ENCODE measurements at places on chromosomes 3 and 15.

DNA sequence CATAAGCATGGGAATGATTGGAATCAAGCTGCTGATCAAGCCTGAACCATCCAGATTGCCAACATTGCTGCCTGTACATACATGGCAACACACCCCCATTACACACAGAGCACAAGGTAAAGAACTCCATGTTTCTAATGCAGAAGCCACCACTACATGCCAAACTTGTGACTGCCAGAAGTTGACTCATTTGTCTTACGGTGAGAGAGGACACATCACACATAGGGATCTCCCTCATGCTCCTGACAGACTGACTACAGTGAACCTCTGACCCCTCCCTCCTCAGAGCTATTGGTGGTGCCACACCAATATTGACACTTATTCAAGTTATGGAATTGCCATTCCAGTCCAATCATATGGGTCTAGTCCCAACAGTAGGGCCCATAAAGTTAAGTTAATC lies 42.3 kb downstream of the EFHB start:
- H3K4me3 ChIP-seq, result no peak overlapping the region
- no peaks in the 10 kb centered on the region for H3K36me3 ChIP-seq
- no peaks in the 10 kb centered on the region for H3K4me1 ChIP-seq
- DNase-seq, result no peak
- no peak overlapping the region for H3K27ac ChIP-seq

DNA sequence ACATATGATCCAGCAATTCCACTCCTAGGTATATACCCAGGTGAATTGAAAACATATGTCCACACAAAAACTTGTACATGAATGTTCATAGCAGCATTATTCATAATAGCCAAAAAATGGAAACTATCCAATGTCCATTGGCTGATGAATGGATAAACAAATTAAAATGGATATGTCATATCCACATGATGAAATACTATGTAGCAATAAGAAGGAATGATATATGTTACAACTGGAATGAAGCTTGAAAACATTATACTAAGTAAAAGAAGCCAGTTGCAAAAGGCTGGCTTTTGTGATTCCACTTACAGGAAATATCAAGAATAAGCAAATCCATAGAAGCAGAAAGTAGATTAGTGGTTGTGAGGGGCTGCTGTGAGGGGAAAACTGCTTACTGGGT lies 33.7 kb downstream of the BNC1 start:
- H3K27ac ChIP-seq, result no peak overlapping the region
- H3K27me3 ChIP-seq, result peaks cover 30% of the 10 kb centered on the region
- H3K36me3 ChIP-seq, result no peaks in the 10 kb centered on the region
- H3K4me1 ChIP-seq, result no peaks in the 10 kb centered on the region
- DNase-seq, result no peak
- H3K4me3 ChIP-seq, result no peak overlapping the region

GRCh38 chr3:56867671-56868070 lies 65.9 kb upstream of the ARHGEF3 start:
- no peak for DNase-seq
- H3K4me1 ChIP-seq, result peaks cover 13% of the 10 kb centered on the region
- H3K27ac ChIP-seq, result no peak overlapping the region
- H3K36me3 ChIP-seq, result no peaks in the 10 kb centered on the region
- no peak overlapping the region for H3K4me3 ChIP-seq
- no peaks in the 10 kb centered on the region for H3K27me3 ChIP-seq

DNA sequence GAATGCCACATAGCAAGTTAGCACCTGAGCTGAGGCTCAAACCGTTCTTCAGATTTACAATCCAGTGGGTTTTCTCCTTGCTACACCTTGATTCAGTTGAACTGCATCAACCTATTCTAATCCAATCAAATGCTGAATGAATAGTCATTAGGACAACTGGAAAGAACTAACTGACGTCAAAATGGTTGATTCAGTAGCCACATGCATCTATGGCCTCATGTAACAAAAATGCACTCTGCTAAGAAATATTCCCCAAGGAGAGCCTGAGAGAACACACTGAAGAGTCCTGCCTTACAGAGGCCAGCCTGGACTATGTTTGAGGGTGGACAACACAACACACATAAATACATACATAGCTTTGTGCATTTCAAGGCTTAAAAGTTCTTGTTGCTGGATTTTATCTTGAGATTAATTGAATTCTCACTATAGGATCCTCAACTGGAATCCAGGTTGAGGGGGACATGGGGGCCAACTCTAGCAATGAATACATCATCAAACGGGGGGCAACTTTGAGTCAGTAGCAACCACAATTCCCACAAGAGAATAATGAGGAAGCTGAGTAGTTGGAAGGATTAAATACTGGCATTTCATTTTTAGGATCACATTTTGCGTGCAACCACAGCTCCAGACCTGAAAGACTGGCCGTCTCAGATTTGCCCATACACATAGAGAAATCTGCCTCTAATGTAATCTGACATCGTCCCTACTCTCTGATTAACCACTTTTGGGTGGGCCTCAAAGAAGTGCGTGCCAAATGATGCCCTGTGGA lies 280.2 kb upstream of the ICE2 start:
- no peaks in the 10 kb centered on the region for H3K27me3 ChIP-seq
- H3K4me3 ChIP-seq, result no peak overlapping the region
- H3K4me1 ChIP-seq, result peaks cover 14% of the 10 kb centered on the region
- H3K27ac ChIP-seq, result no peak overlapping the region

- no peak overlapping the region for H3K4me3 ChIP-seq
- no peaks in the 10 kb centered on the region for H3K27me3 ChIP-seq
- H3K27ac ChIP-seq, result no peak overlapping the region
- H3K36me3 ChIP-seq, result no peaks in the 10 kb centered on the region
Observed at GRCh38 chr3:120174811-120175539, 80.7 kb upstream of the GSK3B start.

- no peak overlapping the region for H3K4me3 ChIP-seq
- no peaks in the 10 kb centered on the region for H3K27me3 ChIP-seq
- H3K36me3 ChIP-seq, result peaks cover 13% of the 10 kb centered on the region
- H3K27ac ChIP-seq, result peak overlapping the region; percentile 50
- peaks cover 41% of the 10 kb centered on the region for H3K4me1 ChIP-seq
Observed at GRCh38 chr15:68787609-68788263, 33.0 kb downstream of the ANP32A start.

DNA sequence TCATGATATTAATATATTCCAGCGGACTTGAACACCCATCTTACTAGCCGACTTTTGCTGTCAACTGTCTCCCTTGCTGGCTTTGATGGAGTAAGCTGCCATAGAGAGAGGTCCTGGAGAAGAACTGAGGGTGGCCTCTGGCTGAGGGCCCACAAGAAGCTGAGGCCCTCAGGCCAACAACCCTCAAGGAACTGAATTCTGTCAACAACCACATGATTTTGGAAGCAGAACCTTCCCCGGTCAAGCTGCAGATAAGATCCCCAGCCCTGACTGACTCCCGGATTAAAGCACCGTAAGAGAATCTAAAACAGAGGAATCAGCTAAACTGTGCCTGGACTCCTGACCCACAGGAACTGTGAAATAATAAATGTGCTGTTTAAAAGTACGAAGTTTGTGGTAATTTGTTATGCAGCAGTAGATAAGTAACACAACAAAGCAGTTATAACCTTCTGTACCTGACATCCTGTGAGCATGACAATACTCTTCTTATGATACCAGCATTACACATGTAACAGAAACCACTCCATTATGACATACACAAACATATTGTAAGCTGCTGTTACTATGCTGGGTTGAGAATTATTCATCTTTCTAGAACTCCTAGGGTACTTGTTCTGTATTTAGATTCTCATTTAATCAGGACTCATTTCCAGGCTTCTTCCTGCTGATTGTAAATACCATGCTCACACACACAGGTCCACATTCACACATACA lies 66.2 kb downstream of the HES1 start:
- peak overlapping the region; percentile 9 for H3K27ac ChIP-seq
- H3K4me3 ChIP-seq, result peak overlapping the region; percentile 4
- H3K36me3 ChIP-seq, result no peaks in the 10 kb centered on the region
- peaks cover 54% of the 10 kb centered on the region for H3K27me3 ChIP-seq

DNA sequence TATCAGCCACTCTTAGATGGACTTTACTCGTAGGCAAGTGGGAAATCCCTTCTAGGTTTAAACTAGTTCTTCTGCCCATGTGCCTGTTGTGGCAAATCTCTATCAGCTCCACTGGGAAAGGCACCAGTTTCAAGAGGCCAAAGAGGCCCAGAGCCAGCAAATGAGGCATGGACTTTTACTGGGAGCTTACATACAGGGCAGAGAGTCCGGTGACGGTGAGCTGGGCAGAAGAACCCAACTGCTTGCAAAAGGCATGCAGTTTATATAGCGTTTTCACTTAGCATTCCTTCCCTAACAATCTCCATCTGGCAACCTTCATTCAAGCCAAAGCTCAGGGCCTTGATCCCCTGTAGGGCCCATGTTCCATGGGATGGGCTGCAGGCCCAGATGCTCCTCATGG lies 93.0 kb upstream of the C3orf80 start:
- no peaks in the 10 kb centered on the region for H3K4me1 ChIP-seq
- no peak overlapping the region for H3K27ac ChIP-seq
- H3K27me3 ChIP-seq, result no peaks in the 10 kb centered on the region
- no peaks in the 10 kb centered on the region for H3K36me3 ChIP-seq

DNA sequence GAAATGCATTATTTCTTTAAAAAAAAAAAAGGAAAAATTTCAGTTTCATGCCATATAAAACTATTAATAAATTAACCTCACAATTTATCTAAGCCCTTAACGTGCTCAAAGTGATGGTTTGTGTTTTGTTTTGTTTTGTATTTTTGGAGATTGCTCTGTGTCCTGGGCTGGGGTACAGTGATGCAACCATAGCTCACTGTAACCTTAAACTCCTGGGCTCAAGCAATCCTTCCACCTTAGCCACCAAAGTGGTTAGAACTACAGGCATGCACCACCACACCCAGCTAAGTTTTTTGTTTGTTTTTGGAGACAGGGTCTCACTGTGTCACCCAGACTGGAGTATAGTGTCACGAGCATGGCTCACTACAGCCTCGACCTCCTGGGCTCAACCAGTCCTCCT lies 180.7 kb downstream of the UBE2E2 start:
- no peak overlapping the region for H3K27ac ChIP-seq
- no peak for DNase-seq
- H3K4me3 ChIP-seq, result no peak overlapping the region
- no peaks in the 10 kb centered on the region for H3K4me1 ChIP-seq
- H3K36me3 ChIP-seq, result no peaks in the 10 kb centered on the region

DNA sequence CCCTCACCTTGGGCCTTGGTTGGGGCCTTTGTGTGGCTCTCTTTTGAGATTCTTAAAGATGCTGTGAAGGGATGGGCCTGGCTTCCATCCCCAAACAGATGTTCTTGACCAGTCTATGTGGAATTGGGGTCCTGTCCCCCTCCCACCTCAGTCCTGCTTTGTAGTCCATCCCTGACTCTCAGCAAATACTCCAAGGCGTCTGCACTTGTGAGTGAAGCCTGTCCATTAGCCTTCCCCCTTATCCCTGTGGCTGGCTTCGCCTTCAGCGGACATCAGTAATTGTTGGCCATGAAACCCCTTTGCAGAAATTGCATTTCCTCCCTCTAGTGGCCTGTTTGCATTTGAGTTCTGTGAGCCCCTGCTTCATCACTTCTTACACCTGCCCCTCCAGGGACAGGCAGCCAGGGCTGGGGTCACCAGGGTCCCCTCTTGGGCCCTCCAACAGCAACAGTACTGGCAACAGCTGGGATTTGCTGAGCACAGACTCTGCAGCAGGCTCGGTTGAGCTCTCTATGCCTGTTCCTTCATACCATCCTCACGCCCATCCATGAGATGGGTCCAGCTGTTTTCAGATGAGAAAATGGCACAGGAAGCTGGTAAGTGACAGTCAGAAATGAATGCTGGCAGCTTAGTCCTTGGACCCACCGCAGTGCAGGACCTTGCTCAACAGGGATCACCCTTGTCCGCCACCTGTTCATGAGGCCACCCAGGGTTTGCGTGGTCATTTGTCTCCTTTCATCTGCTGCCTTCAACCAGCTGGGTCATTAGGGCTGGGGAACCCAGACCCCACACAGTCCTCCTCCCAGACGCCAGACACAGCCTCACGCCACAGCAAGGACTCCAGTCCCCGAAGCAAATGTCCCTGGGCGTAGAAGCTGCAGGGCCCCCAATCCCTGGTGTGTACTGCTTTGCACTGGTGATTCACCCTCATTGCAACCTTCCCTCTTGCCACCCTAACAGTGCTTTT lies 8.9 kb upstream of the LRRK1 start:
- DNase-seq, result no peak
- H3K36me3 ChIP-seq, result peaks cover 7% of the 10 kb centered on the region
- H3K4me3 ChIP-seq, result no peak overlapping the region
- peaks cover 8% of the 10 kb centered on the region for H3K4me1 ChIP-seq
- H3K27ac ChIP-seq, result peak overlapping the region; percentile 62
- peaks cover 21% of the 10 kb centered on the region for H3K27me3 ChIP-seq

DNA sequence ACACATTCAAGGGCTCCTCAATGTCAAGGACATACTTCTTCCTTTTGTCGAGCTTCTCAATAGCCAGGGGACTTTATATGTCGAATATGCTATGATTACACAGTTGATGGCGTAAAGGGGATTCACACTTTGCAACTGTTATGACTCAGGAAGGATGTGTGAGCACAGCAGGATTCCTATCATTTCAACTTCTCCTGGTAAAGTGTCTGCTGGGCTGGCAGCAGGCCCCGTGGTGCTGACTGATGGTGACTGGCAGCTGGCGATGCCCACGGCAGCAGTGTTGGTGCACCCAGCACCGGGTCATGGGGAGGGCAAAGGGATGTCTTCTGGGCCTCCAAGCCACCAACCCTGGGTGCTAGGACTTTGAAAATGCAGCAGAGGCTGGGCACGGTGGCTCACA lies 44.8 kb upstream of the GNB5 start:
- H3K27ac ChIP-seq, result no peak overlapping the region
- H3K4me1 ChIP-seq, result peaks cover 18% of the 10 kb centered on the region
- DNase-seq, result no peak

DNA sequence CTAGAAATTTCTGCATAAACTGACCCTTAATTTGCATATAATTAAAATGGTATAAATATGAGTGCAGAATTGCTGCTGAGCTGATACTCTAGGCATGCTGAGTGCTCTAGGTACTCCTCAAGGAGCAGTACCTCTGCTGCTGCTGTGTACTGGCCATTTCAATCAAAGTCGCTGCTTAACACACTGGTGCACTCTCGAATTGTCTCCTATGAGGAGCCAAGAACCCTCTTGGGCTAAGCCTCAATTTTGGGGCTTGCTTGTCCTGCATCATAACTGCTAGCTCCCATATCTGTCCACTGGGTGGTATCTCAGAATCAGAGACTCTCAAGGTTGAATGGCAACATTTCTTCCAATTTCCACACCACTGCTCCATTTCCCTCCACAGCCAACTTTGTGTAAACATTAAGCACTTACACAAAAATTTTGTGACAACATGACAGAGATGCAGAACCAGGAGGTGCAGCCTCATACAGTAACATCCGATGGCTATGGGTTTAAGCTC lies 82.5 kb downstream of the XXYLT1 start:
- H3K4me3 ChIP-seq, result no peak overlapping the region
- no peak overlapping the region for H3K27ac ChIP-seq
- H3K4me1 ChIP-seq, result peaks cover 51% of the 10 kb centered on the region

GRCh38 chr3:48039487-48040190 lies 23.4 kb upstream of the MAP4 start:
- no peaks in the 10 kb centered on the region for H3K36me3 ChIP-seq
- peaks cover 42% of the 10 kb centered on the region for H3K4me1 ChIP-seq
- peak overlapping the region; percentile 79 for H3K4me3 ChIP-seq
- H3K27ac ChIP-seq, result peak overlapping the region; percentile 97
- no peak for DNase-seq

GRCh38 chr15:68517285-68517761 lies 61.5 kb upstream of the CORO2B start:
- H3K27ac ChIP-seq, result no peak overlapping the region
- DNase-seq, result peak; percentile 35
- H3K4me1 ChIP-seq, result peaks cover 20% of the 10 kb centered on the region
- H3K36me3 ChIP-seq, result no peaks in the 10 kb centered on the region
